ENCODE measurements at places on chromosomes 7 and 10.
A peak's percentile ranks its signal among the peaks of the same experiment; 100 is the strongest.

GRCh38 chr10:687583-688311, 1.7 kb downstream of the DIP2C start:
- no peak for DNase-seq

DNA sequence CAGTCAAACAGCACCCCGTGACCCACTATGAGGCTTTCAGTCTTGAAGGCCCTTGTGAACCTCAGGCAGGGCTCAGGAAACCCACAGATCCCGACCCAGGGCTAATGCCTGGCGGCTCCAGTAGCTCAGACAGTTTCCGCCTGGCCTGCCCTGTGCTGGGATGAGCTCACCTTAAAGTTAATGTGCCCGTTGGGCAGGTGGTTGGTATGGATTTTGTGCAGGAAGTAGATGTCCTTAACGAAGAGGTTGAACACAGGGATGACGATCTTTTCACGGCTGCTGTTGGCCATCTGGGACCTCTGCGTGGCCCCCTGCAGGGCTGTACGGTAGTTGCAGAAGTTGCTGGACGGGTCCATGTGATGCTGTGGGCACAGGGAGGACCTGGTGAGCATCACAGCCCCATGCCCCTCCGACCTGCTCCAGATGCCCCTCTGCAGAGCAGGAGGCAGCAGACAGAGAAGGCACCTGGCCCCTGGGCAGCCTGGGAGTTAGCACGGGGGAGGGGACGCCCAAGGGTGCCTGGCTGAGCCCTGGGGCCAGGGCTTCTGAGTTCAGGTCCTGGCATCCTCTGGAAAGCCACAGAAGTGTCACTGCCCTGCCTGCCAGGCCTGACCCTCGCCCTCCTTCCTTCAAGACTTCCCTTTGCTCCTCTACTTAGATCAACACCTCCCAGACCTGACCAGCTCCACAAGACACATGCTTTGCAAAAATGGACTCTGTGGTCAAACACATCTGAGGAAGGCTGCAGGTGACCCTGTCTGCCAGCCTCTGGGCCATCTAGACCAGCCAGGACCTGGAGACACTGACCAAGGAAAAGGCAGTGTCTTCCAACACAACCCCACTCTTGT, 59.8 kb downstream of the CSGALNACT2 start:
- peak; percentile 13 for DNase-seq

DNA sequence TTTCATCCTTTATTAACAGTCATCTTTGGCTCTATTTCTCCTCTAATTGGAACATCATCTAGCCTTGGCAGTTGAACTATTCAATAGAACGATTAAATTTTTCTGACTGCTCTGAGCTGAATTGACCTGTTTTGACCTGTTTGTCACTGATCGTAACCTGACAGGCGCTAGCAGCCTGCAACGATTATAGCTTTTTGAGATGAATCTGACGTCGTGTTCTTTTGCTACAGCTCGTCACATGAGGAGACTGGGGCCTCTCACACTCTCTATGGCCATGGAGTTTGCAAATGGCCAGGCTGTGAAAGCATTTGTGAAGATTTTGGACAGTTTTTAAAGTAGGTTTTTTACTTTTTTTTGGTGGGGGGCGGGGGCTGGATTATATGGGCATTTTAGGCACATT, 229.8 kb downstream of the FOXP2 start:
- DNase-seq: no peak

DNA sequence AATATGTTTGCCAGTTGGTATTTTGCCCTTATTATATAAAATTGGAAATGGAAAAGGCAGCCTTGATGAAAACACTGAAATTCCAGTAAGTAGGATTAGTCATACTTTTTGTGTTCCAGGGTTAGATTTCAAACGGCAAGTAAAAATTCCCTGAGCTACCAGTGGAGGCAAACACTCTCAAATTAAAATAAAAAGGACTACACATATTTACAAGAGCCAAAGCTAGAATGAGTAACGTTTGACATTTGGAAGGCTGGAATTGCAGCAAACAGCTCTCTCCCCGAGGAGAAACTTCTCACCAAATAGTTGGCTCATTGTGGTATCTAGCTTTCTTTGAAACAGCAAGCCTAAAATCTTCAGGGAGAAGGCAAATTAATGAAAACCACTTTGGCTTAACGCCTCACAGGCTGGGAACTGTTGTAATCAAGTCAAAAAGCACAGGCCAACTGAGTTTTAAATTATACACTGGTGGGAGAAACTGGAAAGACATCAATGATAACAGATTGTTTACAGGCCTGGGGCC, 288.4 kb downstream of the SNX13 start:
- DNase-seq: no peak

- peak; percentile 69 for DNase-seq
These were observed 418.7 kb downstream of the GATA3 start for GRCh38 chr10:8473205-8473604.

- peak; percentile 16 for DNase-seq
These were observed 928.7 kb downstream of the IPMK start for GRCh38 chr10:57338823-57339558.

All from CD4-positive, alpha-beta T cell treated with Interleukin-17A for 1 hour (primary cell).